ENCODE measurements at places on chromosomes 13 and 19. TPM values are rescaled to one million over a fixed set of nuclear protein-coding genes. Genes with fewer than 3 reads are reported as not detected.

ZNF93 gene
- 36.5 TPM for total RNA-seq

TNFAIP8L1 gene
- 8.5 TPM for total RNA-seq

METTL21C gene
- not detected for total RNA-seq

ZNF415 gene
- total RNA-seq = 18.1 TPM

ZNF560 gene
- not detected for total RNA-seq

RAB3A gene
- total RNA-seq = 3.3 TPM

DNA sequence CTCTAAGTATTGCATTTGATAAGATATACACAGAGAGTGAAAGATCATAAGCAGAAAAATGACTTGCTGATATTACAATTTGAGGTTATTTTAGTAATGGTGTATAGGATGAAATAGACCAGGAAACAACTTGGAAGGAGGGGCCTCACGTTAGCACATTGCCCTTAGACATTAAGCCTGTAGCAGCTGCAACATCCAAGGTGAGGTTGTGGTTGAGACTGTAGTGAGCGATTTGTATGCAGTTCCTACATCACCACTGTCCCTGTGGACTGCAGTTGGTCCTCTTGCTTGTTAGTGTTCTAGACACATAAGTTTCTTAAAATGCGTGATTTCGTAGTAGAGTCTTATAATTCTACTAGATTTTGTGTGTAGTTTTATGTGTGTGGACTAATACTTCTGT, 311.3 kb downstream of the ATP8A2 start:
- H3K4me3 ChIP-seq = no peak overlapping the region
- H3K4me1 ChIP-seq = peaks cover 40% of the 10 kb centered on the region
- no peak for DNase-seq
- peaks cover 2% of the 10 kb centered on the region for H3K27me3 ChIP-seq

DNA sequence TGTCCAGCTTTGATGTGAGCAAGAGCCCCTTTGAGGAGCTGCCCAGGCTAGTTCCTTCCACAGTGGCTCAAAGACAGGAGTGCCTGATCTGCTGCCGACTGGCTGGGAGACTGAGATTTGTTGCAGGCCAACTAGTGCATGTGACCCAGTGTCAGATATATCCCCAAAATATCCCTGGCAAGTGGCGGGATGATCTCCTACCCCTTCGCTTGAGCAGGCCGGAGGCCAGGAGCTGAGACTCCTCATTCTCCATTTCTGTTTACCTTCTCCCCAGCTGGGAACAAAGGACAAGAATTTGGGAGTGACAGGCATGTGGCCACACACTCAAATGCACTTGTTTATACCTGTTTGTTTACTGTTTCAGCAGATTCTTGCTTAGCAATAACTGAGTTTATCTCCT, 37.1 kb upstream of the XPO4 start:
- H3K27ac ChIP-seq = no peak overlapping the region
- DNase-seq = no peak
- H3K4me1 ChIP-seq = peaks cover 6% of the 10 kb centered on the region
- H3K27me3 ChIP-seq = peaks cover 2% of the 10 kb centered on the region

GRCh38 chr13:58187881-58188280, 556.3 kb downstream of the PCDH17 start:
- peaks cover 21% of the 10 kb centered on the region for H3K4me1 ChIP-seq
- no peak for DNase-seq
- H3K27ac ChIP-seq = no peak overlapping the region
- no peak overlapping the region for H3K4me3 ChIP-seq
- no peaks in the 10 kb centered on the region for H3K36me3 ChIP-seq

DNA sequence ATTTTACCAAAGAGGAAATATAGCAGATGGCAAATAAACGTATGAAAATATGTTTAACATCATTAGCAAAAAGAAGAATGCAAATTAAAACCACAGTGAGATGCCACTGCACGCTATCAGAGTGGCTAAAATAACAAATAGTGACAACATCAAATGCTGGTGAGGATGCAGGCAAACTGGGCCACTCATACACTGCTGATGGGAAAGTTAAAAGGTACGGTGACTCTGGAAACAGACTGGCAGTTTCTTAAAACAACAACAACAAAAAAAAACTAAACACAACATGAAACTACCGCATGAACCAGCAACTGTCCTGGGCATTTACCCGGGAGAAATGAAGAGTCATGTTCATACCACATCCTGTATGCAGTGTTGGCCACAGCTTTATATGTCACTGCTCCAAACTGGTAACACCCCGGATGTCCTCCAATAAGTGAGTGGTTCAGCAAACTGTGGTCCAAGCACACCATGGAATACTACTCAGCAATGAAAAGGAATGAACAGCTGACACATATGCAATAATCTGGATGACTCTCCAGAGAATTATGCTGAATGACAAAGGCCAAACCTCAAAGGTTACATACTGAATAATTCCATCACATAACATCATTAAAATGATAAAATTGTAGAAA, 22.3 kb downstream of the EPS15L1 start:
- H3K27me3 ChIP-seq = no peaks in the 10 kb centered on the region
- peaks cover 6% of the 10 kb centered on the region for H3K36me3 ChIP-seq
- H3K4me1 ChIP-seq = peaks cover 23% of the 10 kb centered on the region

DNA sequence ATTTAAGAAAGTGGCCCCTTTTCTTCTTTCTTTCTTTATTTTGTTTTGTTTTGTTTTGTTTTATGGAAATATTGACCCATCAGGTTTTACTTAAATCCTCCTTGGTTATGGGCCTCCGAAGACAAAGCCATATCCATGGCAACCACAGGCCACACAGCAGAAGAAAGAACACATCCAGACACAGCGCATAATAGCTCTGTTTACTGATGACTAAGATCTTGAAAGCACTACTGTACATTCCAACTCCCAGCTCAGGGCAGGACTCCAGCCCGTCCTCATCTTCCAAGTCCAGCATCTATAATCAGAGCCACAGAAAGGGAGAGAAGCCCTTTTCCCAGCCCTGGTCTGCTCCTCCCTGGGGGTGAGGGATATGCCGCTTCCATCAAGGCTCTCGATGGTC, 84.3 kb downstream of the NUFIP1 start:
- no peak for DNase-seq
- no peak overlapping the region for H3K27ac ChIP-seq
- peaks cover 24% of the 10 kb centered on the region for H3K4me1 ChIP-seq

GRCh38 chr13:45138282-45138681, 18.0 kb downstream of the GTF2F2 start:
- H3K4me1 ChIP-seq = peaks cover 5% of the 10 kb centered on the region
- H3K36me3 ChIP-seq = peaks cover 3% of the 10 kb centered on the region
- H3K27me3 ChIP-seq = no peaks in the 10 kb centered on the region
- no peak for DNase-seq
- H3K27ac ChIP-seq = peak overlapping the region; percentile 29

GRCh38 chr19:18636969-18637629, at the start of gene KLHL26:
Gene KLHL26 (plus strand): TSS chr19:18637028. CDS start chr19:18637055, 27 bp downstream.
- peak within 1 kb of the TSS; percentile 81 for H3K4me3 ChIP-seq
- H3K4me1 ChIP-seq = peaks cover 7% of the 10 kb centered on the region
- no peak for DNase-seq

DNA sequence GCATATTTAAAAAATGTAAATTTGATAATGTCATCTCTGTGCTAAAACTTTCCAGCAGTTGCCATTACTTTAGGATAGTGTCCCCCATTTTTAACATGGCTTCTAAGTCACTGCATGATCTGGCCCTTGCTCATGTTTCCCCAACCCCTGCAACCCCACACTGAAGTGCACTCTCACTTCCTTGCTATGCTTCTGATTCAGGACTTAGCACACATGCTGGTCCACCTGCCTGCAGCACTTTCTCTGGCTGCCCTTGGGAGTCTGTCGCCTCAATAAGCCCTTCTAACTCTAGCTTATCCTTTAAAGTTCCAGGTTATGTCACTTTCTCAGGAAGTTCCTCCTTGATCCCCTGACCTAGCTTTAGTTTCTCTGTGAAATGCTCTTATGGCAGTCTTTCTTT, 241.0 kb downstream of the POSTN start:
- H3K4me1 ChIP-seq = no peaks in the 10 kb centered on the region
- H3K36me3 ChIP-seq = no peaks in the 10 kb centered on the region
- no peak overlapping the region for H3K27ac ChIP-seq
- H3K27me3 ChIP-seq = no peaks in the 10 kb centered on the region

DNA sequence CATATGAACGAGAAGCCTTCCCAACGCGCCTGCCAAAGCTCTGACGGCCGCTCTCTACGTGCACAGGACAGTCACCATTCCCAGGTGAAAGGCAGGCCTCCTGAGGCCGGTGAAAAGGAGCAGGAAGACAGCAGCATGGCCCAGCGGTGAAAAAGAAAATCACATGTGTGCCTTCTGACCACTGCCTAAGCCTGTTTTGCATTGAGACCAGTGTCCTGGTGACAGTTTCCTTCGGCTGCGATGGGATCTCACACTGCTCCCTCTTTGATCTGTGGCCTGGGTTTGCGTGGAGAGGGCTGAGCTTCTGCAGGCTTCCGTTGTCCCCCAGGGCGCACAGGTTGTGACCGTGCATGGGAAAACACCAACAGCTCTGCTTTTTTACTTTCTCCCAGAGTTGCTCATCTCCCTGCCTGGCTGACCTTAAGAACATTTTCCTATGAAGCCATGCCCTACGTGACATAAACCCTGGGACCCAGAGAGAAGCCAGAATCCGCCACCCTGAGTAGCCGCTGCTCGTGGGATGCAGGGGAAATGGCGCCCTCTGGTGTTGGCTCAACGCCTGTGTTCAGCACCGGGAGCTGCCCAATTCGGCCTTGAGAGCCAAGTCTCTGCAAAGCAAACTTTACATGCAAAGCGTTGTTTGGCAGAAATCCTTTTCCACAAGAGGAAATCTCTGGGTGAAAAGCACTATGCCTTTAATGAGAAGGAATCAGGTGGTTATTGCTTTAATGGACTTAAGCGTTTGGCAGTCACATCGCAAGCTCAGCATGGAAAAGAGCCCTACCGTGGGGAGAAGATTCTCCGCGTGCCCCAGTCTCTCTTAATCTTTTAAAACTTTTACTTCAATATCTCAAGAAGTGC, 112.2 kb upstream of the GPR12 start:
- H3K27ac ChIP-seq = no peak overlapping the region
- no peaks in the 10 kb centered on the region for H3K36me3 ChIP-seq
- peaks cover 15% of the 10 kb centered on the region for H3K27me3 ChIP-seq
- no peak overlapping the region for H3K4me3 ChIP-seq
- no peaks in the 10 kb centered on the region for H3K4me1 ChIP-seq

DNA sequence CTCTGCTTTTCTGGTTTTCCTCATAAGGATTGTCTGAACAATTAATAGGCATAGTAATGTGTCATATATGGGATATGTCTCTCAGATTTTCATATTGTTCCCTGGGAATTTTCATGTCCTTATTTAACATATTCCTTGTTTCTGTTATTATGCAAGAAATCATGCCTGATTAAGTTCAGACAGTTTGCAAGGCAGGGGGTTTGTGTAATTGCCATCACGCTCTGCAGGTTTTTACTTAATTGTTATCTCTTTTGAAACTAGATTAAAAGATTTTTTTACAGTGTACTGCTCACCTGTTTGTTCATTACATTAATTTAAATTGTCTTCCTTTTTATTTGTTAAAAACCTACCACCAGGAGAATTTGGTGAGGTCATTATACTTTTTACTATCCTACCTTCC, 1253.2 kb upstream of the PRR20A start:
- H3K4me1 ChIP-seq = no peaks in the 10 kb centered on the region
- H3K36me3 ChIP-seq = no peaks in the 10 kb centered on the region
- DNase-seq = no peak
- H3K27me3 ChIP-seq = no peaks in the 10 kb centered on the region

- no peak for DNase-seq
- no peak overlapping the region for H3K27ac ChIP-seq
- H3K4me1 ChIP-seq = peaks cover 11% of the 10 kb centered on the region
Measured at GRCh38 chr13:41543664-41544300, 86.4 kb downstream of the RGCC start.
